ENCODE measurements at places on chromosomes 6 and 20. TPM values are rescaled to one million over a fixed set of nuclear protein-coding genes. Genes with fewer than 3 reads are reported as not detected.

NOX3 gene
- not detected for total RNA-seq

CYP21A2 gene
- not detected for total RNA-seq

GNAS-AS1 gene
- total RNA-seq = 0.28 TPM

CGAS gene
- total RNA-seq = 10.9 TPM

RSPH4A gene
- 0.97 TPM for total RNA-seq

TCP11 gene
- total RNA-seq = not detected

TRDN gene
- total RNA-seq = not detected

ANKEF1 gene
- total RNA-seq = 0.58 TPM
